ENCODE measurements at places on chromosomes 4 and X.
A peak's percentile ranks its signal among the peaks of the same experiment; 100 is the strongest.

- no peak for DNase-seq
Measured at GRCh38 chr4:97152149-97152548, 991.1 kb downstream of the STPG2 start.

DNA sequence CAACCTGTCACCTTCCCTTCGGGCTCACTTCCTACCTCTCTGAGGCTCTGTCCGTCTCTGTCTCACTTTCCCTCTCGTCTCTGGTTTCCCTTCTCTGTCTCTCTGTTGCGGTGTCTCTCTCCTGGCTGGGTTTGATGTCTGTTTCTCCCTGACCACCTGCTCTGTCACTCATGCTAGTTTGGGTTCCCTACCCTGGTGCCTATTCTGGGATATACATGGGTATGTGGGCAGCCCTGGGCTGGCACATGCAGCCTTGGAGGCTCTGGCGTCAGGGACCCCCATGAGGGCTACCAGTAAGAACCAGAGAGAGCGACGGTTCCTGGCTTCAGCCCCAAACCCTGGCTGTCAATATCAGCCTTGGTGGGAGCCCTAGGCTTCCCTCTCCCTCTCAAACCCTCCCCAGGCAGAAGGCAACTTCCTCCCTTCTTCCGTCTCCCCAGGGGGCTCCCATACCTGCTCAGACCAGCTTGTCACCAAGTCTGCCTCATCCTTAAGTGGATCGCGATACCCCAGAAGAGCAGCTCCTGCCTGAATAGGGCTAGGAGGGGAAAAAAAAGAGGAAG, 314 bp downstream of the DNASE1L1 start:
- no peak for DNase-seq

DNA sequence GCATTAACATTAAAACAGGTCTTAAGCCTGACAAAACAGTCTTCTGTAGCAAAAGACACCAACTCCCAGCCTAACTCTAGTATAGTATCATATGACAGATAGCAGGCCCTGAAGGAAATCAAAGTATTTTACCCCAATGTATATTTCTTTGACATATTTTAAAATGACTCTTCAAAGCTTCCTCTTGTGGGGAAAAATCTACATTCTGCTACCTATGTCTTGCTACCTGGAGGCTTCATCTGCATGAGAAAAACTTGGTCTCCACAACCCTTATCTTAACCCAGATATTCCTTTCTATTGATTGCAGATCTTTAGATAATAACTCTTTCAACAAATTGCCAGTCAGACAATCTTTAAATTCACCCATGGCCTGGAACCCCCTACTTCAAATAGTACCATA, 1620.4 kb downstream of the PCDH7 start:
- no peak for DNase-seq

DNA sequence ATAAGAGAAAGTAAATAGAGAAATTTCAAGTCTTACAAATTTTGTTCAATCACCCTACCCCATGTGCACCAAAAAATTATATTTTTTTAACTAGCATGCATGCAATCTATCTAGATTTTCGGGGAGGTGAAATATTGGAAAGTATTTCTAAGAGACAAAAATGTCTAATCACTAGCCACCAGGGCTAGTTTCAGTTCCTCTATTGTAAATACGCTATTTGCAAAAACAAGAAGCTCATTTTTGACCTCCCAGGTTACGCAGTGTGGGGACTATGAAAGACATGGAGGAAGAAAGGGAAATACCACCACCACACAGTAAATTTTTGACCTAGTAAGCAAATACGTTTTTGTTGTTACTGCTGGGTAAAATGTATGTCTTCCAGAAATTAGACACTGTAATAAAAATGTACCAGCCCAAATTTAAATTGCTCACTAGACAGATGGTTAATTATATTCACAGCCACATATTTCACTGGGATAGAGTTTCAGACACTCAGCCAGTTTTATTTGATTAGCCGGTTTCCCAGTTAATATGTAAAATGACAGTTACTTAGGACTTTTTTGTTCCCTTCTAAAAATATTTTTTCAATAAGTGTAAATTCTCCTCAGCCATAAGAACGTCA, 2.2 kb downstream of the NEXMIF start:
- no peak for DNase-seq

GRCh38 chr4:155607481-155607880, 59.2 kb upstream of the GUCY1A1 start:
- DNase-seq = no peak

DNA sequence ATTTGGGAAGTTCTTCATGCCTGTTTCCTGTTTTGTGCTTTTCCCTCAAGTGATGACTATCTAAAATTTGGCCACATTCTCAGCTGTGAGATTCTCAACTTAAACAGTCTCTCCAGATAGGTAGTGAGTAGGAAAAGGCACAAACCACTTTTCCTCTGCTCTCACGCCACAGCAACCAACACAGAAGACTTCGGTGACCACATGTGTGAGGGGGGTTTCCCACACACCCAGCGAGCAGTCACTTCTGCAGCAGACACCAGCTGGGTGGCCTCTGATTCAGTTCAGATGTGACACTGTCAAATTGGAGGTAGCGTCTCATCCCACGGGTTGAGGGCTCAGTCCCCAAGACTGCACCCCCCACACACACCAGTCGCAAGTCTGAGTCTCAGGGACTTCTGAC, 25.1 kb upstream of the CLDN34 start:
- no peak for DNase-seq

DNA sequence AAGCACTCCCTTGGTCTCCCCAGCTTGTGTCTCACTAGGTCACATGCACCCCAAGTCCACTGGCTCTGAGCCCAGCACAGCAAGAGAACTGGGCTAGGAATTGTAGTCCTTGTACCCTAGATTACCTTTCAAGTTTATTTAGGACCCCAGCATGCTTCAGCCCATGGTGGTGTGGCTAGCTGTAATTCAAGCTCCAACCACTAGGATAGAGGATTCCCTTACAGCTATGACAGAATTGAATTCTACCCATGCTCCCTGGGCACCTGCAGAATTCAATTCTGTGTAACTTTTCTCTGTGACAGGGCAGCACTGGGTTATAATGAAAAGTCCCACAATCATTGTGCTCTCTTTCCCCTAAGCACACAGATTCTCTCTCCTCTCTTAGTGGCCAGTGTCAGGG, 253.8 kb upstream of the DMD start:
- no peak for DNase-seq

GRCh38 chrX:153763989-153764755, at the start of gene PLXNB3:
Gene PLXNB3, plus strand, starts transcription at chrX:153764249. Its CDS starts 1,287 bp downstream, at chrX:153765536.
- DNase-seq = peak; percentile 87

- no peak for DNase-seq
Measured at GRCh38 chr4:127327491-127327890, 305.3 kb upstream of the INTU start.

- no peak for DNase-seq
Measured at GRCh38 chrX:150982235-150982787, 824 bp upstream of the HMGB3 start.

GRCh38 chrX:76407795-76408194, 19.7 kb upstream of the MAGEE1 start:
- no peak for DNase-seq

DNA sequence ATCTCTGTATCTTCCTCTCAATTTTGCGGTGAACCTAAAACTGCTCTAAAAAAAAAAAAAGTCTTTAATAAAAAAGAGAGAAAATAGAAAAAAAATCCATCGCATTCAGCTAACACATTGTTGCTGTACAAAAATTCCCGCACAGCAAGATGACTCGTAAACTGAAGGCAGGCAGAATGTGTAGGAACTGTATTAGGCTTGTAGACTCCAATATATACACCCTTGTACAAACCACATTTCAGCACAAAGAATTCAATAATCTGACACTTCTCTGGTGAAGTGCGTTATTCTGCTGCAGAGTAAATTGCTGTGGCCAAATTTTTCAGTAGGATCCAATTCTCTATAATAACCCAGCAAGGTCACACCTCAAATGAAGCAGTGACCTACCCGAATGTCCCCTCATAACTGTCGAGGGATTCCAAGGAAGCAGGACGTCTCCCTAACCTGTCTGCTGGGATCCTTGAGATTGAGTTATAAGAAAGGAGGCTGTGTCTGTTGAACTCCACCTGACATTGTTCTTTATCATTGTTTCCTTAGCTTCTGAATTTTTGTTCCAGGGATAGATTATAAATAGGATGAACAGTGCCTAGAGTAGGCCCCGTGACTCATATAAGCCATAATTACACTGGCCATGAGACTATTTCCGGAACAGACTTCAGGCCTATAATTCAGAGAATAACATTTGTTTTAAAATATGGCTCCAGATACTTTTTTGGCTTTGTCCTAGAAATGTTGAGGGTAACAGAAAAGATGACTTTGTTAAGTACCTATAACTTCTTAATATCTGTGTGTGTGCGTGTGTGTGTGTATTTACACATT, 348.3 kb downstream of the PCDH7 start:
- DNase-seq = no peak

GRCh38 chrX:153848325-153848724, 18.0 kb upstream of the PDZD4 start:
- DNase-seq = no peak

DNA sequence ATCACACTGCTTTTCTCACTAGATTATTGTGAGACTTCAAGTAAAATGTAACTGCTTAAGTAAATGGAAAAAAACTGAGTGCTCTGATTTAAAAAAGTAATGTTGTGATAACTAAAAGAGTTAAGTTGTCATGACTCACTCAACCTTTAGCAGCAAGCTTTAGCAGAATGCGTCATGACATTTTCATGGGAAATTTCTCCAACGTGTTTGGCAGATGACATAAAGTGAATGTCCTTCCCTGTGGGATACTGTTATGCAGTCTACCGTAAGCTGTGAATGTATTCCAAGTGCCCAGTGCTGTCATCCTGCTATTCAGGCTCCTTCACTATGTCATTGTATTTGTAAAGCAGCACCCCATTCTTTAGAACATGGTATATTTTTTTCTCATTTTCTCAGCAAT, 136.2 kb downstream of the CPXCR1 start:
- no peak for DNase-seq

DNA sequence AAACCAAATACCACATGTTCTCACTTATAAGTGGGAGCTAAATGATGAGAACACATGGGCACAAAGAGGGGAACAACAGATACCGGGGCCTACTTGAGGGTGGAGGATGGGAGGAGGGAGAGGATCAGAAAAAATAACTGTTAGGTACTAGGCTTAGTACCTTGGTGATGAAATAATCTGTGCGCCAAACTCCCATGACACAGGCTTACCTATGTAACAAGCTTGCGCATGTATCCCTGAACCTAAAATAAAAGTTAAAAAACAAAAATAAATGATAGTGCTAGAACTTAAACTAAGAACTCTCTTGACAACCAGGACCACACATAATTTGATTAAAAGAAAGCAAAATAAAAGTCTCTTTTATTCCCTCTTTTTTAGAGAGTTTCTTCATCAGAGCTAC, 150.6 kb downstream of the CHIC2 start:
- no peak for DNase-seq

DNA sequence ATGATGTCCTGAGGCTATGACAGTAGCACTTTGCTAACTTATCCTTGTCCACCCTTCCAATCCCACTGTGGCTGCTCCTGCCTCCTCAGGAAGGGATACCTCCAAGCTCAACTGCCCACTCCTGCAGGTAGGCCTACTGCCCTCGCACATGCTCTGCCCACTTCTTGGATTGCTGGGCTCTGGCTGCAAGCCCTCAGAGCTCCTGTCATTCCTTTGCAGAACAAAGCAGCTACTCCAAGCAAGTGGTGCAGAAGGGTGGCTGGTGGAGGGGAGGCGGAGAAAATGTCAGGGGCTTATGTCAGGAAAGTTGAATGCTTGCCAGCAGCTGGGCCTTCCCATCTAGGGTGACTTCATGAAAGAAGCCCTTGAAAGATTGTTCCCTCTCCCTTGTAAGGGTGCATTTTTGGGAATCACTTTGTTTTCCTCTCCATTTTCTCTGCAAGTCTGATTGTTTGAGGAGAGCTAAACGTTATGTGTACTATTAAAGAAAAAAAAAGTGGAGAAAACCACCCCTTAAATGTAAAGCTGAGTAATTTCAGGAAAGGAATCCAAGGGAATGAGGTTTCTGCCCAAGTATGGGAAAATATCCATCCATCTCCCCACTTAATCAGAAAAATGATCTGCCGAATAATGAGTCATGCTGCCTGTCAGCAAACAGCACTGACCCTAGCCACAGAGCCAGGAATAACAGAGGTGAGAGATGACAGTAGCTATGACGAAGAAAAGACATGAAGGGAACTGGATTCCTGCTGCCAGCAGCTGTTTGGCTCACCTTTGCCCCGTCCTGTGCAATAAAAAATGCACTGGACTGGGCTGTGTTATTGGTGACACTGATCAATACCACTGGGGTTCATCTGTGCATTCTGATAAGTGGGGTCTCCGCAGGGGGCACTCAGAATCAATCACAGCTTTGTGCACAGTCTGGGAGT, 102.0 kb downstream of the RTL5 start:
- no peak for DNase-seq

DNA sequence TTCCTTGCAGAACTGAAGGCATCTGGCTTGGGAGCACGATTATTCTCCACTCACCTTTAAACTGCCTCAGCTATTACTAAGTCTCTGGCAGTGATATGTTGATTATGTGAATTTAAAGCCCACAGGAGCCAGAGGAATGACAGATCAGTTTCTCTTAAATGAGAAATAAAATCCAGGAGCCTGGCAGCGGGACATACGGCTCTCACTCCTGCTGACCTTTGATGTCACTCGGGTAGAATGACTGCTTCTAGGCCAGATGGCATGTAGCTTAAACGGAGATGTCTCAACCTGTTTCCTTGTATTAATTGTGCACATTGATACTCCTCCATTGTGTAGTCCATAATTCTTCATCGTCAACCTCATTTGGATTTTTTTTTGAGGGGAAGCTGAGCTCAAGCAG, 4.0 kb upstream of the CBLL2 start:
- no peak for DNase-seq

DNA sequence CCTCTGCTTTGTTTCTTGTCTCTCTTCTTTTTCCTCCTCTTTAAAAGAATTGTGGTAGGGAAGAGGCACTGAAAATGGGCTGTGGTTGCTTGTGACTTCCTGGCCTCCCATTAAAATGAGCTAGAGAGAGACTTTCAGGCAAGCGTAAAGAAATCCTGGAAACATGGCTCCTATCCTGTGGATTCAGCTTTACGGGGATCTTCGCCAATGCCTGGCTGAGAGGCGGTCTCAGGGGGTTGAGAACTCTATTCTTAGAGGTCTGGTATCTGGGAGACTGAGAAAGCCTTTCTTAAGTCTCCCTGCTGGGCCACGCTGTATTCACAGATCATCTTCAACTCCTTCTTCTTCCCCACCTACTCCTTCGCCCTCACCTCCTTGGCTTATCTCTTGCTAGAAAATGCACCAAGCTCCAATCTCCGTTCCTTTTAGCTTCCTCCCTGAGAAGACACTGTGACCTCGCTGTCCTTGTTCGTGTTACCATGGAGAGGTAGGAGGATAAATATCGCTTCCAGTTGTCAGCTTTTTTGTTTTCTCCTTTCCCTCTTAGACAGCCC, 542 bp upstream of the KLF8 start:
- DNase-seq = no peak

- DNase-seq = no peak
Measured at GRCh38 chr4:158036998-158037397, 135.8 kb downstream of the GASK1B start.

GRCh38 chr4:24754571-24754970, 40.8 kb upstream of the SOD3 start:
- no peak for DNase-seq
